ENCODE measurements at places on chromosomes 7 and 10.

GRCh38 chr7:5557920-5558401, 134.3 kb upstream of the TNRC18 start:
- no peak for DNase-seq

- no peak for DNase-seq
These were observed 280.2 kb downstream of the SNX13 start for GRCh38 chr7:17660116-17660515.

DNA sequence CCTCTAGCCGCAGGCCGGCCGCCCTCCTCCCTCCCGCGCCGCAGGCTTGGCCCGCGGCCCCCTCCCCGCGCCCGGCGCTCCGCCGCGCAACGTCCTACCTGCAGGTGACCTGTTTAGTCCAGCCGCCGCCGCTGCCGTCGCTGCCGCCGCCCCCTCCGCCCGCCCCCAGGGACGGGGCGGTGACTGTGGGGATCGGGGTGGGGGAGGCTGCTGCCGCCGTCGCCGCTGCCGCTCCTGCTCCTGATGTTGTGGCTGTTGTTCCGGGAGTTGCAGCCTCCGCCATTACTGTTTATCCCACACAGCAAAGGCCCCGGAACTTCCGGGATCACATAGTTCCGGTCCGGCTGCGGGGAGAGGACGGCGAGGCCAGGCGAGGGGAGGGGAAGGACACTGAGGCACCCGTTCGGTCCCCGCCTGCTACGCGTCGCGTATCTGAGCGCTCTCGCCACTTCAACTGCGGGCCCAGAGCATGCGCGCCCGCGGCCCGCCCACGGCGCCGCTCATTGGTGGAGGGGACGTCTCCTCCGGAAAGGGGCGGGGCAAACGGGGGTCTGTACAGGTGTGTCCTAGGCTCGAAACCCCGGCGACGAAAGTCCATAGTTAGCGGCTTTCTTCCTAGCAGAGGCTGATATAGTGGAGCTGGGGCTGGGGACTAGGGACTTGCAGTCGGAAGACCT, at the start of gene MKRN1:
TSS of gene MKRN1 (minus strand) at position 444 of the 677 bp plus-strand sequence. CDS start at position 283, 161 bp downstream.
- peak; percentile 96 for DNase-seq

DNA sequence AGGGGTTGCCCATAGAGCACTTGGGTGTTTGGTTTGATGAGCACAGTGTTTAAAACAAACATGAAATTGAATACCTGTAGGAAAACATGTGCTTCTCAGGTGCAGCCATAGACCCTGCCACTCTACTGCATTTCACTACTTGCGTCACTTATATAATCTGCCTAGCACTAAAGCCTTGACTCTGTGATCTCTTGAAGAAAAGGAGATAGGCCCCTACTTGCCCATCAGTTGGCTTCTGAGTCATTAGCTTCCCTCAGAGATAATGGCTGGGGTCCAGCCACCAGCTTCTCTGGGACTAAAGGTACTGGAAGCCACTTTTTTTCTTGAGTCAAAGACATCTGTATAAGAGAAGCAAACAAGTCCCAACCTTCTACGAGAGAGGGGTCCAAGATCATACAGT, 45.9 kb upstream of the BTRC start:
- no peak for DNase-seq

GRCh38 chr10:127943336-127943910, 36.5 kb downstream of the PTPRE start:
- DNase-seq: no peak

DNA sequence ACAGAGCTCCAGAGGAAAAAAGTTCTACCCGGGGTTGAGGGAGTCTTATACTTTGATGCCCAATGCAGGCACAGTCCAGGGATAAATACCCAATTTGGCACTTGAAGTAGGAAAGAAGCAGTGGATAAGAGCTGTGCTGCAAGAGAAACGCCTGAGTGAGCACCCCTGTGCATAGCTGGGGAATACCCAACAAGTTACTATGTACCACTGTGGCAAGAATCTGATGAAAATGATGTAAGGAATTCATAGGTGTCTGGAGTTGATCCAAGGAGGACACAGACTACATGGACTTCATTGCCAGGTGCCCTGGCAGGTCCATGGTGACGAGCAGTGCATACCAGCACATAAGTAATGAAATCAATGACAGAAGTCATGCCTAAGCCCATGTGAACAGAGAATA, 183.7 kb upstream of the FEZF1 start:
- no peak for DNase-seq

- no peak for DNase-seq
These were observed 157.7 kb downstream of the ADAM12 start for GRCh38 chr10:126230587-126230986.

- no peak for DNase-seq
These were observed 73.0 kb upstream of the PFKP start for GRCh38 chr10:2994221-2994961.

DNA sequence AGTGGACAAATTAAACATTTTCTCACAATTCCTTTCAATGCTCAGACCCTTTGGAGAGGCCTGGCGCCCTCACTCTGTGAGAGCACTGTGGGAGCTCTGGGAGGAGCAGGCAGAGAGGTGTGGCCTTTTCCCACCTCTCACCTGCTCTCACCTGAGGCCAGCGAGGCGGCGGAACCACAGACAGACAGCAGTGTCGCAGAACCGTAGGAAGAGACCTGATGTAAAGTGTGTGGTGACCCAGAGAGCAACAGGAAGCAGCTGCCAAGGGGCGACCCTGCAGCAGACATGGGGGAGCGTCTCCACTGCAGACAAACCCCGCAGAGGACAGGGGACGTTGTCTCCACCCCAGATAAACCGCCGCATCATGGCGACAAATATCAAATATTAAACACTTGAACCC, 15.6 kb upstream of the PARP12 start:
- no peak for DNase-seq

DNA sequence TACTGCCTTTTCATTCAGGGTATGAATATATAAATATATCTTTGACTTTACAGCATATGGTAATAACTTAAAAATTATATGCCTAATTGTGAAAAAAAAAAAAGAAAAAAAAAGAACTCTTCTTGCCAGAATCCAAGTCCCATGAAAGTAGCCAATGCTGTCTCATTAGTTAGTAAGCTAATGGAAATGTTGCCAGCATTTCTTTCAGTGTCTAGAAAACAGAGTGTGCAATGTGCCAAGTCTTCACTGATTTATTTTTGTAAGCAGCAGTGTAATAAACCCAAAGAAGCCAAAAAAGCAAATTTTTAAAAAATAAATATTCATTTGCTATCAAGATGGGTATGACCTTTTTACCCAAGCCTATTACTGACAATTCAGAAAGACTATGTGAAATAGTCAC, 31.1 kb upstream of the LRRN3 start:
- no peak for DNase-seq

- no peak for DNase-seq
These were observed 85.2 kb upstream of the NPVF start for GRCh38 chr7:25313526-25313925.

- no peak for DNase-seq
These were observed 866.3 kb downstream of the ANKRD7 start for GRCh38 chr7:119090851-119091250.

GRCh38 chr10:86169506-86170254, 196.9 kb downstream of the GRID1 start:
- no peak for DNase-seq

- peak; percentile 59 for DNase-seq
These were observed 11.9 kb downstream of the FLNC start for GRCh38 chr7:128841921-128842673.

DNA sequence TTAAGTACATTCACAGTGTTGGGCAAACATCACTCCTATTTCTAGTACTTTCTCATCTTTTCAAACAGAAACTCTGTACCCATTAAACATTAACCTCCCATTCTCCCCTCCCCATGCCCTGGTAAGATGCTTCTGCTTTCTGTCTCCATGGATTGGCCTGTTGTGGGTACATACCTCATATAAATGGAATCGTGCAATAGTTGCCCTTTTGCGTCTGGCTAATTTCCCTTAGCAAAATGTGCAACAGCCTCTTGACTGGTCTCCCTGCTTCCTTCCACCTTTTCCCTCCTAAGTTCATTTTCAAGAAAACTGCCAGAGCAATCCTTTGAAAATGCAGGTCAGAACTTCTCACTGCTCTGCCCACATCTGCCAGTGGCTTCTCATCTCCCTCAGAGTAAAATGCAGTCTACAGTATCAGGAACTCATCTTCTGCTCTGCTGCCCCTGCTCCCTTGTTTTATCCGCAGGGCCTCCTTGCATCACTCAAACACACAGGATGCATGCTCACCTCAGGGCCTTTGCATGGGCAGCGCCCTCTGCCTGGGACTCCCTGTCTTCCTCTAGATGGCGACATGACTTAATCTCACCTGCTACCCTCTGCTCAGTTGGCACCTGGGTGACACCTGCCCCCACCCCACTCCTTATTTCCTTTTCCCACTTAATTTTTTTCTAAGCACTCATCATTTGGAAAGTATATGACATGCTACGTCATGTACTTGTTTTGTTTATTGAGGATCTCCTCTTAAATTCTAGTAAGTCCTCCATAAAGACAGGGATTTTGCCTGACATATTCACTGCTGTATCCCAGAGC, 44.3 kb upstream of the ECHDC3 start:
- DNase-seq: peak; percentile 27

DNA sequence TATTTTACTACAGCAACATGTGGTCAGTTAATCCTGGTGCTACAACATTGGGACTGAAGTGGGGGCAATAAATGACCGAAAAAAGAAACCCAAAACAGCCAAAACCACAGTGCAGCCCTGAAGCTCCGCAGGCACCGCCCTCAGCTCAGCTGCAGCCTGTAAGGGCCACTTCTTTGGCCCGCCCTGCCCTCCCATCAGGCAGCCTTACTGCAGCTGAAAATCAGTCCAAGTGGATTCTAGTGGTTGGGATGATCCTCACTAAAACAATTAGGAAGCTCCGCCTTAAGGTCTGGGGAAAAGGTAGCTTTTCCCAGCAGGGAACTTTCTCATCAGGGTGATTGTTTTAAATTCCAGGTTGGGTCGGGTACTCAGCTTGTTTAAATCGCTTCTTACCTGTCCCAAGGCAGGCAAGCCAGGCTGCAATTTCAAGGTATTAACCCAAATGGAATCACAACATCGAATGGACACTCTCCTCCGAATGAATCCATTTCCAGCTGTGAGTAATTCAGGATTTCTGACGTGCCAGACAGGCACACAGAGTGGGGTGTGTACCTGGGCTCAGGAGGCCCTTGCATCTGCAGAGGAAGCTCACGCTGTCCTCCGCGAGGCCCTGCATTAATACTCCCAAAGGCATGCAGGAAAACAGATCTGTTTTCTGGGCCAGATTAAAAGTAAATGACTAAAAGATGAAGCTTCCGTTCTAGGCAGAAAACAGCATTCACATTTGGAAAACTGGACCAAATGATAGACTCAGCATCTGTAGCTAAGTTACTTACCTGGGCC, 104.3 kb downstream of the CREB5 start:
- no peak for DNase-seq

DNA sequence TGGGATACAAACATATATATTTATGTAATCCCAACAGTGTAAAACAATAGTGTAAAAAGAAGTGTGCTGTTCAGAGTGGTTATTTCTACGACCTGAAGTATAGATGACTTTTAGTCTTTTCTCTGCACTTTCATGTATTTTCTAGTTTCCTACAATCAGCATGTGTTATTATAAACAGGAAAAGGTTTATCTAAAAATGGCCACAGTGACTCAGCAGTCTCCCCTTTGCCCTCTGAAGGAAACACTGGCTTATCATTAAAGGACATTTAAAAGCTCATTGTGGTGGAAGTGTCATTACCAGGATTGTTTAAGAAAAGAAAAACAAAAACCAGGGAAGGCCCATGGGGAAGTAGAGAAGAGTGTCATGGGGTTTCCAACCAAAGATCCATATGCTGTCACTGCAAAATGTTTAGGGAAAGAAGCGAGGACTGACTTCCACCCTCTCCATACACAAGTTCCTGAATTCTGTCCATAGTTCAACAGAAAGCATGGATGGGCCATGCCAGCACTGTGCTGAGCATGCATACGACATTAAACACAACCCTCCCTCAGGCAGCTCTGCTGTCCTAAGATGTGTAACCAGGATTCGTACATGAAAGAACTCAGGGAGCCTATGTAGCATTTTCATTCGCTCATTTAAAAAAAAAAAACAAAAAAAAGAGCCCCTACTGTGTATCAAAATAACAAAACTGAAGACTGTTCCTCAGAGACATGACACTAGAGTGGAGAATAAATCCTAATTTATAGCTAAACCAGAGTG, 10.2 kb downstream of the CYREN start:
- peak; percentile 20 for DNase-seq

DNA sequence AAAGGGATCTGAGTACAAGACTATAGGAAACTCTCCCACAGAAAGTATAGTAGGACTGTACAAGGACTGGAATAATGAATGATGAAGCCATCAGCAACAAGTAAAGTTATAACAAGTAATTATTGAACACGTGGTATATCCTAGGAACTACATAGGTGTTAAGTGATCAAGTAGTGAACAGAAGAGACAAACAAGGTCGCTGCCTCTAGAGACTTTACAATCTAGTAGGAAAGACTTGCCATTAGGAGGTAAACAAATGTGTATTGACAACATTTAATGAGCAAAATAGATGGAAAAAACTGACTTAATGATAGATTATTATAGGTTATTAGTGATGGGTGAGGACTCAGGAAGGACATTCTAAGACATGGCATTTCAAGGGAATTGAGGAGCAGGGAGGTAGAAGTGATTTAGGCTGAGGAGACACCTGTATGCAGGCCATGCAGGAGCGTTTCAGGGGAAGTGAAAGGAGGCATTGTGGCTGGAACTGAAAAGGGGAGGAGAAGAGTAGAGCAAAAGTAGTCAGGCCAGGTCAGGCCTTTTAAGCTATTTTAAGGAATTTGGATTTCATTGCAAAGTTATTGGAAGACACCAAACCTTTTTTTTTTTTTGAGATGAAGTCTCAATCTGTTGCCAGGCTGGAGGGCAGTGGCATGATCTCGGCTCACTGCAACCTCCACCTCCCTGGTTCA, 8.5 kb upstream of the GLCCI1 start:
- DNase-seq: no peak

DNA sequence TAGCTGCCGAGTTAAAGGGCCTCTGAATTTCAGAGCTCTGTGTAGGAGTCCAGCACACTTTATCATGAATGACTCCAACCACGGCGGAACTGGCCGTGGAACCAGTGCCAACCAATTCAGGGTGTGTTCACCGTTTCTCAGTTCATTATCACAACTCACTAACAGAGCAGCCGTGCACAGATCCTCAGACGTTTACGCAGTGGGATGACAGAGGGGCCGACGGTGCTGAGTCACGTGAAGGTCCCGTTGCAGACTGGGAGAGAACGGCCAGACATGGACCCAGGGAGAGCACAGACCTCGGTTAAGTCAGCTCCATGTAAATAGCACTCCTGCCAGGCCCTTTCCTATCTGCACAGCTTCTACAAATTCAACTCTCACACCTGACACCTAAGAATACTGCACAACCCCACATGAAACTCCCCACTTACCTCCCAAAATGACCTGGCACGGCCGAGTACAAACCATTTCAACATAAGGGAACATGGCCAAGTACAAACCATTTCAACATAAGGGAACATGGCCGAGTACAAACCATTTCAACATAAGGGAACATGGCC, 95.5 kb downstream of the DIP2C start:
- no peak for DNase-seq

DNA sequence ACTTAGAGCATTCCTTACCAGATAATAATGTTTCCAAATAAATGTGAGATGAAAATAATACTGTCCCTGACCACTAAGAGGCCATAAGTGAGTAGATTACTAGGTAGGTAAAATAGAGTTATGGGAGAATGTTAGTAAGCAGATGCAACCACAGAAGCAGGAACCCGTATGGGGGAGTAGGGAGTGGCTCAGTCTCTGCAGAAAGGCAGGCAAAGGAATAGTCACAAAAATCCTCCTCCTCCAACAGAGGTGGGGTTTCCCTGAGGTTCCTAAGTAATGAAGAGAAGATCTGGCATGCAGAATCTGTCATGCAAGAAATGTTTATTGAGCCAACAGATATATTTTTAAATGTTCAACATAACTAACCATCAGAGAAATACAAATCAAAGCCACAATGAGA, 9.0 kb upstream of the YAE1 start:
- no peak for DNase-seq
